Activated CD8-positive, alpha-beta memory T cell treated with anti-CD3 and anti-CD28 coated beads for 1 hour (primary cell): ENCODE measurements at places on chromosomes 7 and 10.

DNA sequence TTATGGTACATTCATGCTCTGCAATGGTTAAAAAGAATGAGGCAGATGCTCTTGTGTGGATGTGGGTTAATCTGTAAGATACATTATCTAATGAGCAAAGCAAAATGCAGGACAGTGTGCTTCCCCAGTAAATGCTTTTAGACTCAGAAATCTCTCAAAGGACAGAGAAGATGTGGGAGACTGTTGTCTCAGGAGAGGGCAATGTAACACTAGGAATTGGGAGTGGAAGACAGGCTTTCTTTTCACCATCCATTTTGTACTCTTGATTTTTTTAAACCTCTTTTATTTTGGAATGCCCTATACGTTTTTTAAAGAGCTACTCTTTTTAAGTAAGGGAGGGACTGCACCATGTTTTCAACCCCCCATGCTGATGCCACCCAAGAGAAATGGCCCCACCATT lies 77.5 kb upstream of the ADAM12 start:
- no peak for DNase-seq

- DNase-seq: no peak
Observed at GRCh38 chr7:128757203-128757602, 18.0 kb downstream of the CALU start.

GRCh38 chr7:43616977-43617376 lies 34.1 kb downstream of the STK17A start:
- DNase-seq: no peak

DNA sequence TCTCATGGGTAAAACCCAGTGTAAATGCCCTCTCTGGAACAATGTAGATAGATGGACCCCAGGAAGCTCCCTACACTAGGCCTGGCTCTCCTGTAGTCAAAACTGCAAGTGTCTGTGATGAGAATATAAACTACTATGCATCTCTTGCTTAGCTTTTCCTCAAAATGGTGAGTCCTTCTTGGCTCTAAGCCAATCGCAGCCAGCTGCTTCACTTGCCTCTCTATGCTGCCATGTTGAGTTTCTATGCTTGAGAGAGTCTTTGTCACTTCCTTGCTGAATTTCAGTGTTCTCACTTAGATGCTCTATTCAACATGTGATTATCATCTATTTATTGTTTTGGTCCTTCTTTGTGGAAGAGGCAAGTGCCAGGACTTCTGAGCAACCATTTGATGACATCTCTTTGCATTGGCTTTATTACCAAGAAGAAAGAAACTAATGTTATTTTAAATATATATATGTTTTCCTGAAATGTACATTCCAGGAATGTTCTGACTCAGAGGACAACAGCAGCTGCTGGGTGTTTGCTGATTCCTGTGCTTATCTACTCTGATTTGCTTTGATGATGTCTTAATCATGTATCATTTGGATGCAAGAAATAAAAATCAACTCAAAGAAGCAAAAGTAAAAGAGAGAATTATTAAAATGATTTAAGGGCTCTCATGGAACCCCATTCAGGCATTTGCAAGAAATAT lies 16.6 kb downstream of the TAS2R40 start:
- DNase-seq: no peak

DNA sequence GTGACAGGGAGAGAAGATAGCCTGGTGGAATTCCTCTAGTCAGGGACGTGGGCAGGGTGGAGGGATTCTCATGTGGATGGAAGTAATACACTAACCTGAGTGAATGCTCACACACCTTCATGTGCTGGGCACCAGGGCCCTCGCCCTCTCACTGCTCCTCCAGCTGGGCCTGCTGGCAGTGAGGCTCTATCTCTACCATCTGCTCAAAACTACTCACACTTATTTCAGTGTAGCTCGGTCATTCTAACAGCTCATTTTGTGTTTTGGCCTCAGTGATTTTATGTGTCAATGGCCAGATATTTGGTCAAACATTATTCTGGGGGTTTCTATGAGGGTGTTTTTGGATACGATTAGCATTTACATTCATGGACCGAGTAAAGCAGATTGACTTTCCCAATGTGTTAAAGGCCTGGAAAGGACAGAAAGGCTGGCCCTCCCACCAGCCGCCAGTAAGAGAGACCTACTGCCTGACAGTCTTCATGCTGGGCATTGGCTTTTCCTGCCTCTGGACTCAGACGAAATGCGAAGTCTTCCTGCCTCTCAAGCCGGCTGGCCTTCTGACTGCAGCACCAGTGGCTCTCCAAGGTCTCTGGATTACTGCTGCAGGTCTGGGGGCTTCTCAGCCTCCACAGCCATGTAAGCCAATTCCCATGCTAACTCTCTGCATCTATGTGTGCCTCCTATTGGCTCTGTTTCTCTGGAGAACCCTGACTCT lies 335.4 kb downstream of the CXCL12 start:
- no peak for DNase-seq

- no peak for DNase-seq
Observed at GRCh38 chr10:3526727-3527501, 258.1 kb downstream of the KLF6 start.

- DNase-seq: no peak
Observed at GRCh38 chr10:12444981-12445700, 95.8 kb downstream of the CAMK1D start.

- DNase-seq: no peak
Observed at GRCh38 chr7:142563470-142563869, 185.8 kb upstream of the PRSS1 start.

DNA sequence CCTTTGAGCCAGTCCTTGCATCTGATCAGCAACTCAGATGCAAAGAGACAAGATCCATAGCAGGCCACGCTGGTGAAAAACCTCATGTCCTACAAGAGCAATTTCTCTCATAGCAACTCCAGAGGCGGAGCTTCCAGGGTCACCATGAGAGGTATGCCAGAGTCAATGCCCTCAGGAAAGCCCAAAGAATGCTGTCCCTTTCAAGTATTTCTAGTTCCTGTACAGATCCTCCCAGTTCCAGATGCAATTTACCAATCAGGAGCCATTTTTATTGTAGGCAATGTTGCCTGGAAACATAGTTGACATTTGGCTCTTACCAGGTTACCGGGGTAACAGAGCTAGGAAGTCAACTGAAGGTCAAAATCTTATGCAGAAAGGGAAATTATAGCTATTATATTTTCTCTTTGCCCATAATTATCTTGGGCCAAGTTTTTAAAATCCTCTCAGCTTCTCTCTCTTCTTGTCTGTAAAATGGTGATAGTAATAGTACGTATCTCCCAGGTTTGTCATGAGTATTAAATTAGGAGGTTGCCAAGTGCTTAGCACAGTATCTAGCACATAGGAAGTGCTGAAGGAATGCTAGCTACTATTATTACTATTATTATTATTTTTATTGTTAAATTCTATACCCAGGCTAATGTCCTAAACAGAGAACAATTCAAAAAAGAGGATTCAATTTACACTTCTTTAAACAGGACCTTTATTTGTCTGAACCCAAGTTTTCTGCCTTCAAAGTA lies 46.3 kb upstream of the TM9SF3 start:
- no peak for DNase-seq

- no peak for DNase-seq
Observed at GRCh38 chr7:121901026-121901425, 28.1 kb downstream of the PTPRZ1 start.

DNA sequence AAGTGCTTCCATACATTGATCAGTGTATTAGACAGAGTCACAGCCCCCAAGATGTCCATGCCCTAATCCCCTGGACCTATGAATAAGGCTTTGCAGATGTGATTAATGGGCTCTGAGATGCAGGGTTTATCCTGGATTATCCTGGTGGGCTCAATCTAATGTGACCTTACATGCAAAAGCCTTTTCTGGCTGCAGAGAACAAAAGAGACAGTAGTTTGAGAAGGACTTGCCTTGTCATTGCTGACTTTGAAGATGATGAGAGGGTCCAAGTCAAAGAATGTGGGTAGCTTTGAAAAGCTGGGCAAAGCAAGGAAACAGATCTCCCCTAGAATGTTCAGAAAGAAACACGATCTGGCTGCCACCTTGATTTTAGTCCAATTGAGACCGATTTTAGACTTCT lies 238.7 kb downstream of the CCSER2 start:
- no peak for DNase-seq

DNA sequence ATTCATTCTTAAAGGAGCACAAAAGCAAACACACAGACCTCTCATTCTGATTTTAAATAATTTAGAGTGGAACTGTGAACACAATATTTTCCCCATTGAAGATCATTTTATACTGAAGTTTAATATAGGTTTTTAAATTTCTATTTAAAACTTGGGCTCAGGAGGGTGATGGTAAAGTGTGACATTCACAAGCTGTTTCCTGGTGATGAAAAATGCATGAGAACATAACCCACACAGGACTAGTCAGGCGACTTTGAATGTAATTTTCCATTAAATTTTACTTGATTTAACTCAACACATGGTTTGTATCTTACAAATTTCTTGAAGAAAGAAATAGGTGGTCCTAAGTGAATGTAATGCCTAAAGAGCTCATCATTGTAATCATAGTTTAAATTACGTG lies 143.6 kb downstream of the CDK14 start:
- DNase-seq: no peak

DNA sequence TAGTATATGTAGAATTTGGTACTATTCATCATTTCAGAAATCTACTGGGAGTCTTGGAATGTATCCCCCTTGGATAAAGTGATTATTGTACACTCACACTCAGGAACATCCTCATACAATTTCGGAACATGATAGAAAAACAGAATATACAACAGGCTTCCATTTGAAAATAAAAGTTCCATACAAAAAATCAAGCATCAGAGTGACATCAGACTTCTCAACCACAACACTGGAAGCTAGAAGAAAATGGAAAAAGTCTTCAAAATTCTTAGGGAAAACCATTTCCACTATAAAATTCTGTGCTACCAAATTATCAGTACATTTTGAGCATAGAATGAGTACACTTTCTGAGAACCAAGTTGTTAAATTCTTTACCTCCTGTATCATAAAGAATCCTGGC lies 8.8 kb downstream of the LYZL1 start:
- DNase-seq: no peak

DNA sequence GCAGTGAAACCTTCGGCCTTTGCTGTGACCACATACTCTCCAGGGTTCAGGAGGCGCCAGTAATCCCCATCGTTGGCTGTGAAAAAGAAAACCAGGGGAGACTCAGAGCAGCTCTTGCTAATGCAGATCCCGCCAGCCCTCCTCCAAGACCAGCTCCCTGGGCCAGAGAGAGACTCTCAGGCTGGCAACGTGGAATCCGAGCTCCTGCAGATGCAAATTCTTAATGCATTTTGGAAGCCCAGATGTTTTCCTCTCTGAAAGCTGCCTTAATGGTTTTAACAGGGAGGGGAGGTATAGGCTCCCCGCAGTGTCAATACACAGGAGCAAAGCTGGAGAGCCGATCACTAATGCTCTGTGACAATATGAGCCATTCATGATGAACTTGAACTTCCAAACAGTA lies 80.8 kb downstream of the GPR26 start:
- no peak for DNase-seq

DNA sequence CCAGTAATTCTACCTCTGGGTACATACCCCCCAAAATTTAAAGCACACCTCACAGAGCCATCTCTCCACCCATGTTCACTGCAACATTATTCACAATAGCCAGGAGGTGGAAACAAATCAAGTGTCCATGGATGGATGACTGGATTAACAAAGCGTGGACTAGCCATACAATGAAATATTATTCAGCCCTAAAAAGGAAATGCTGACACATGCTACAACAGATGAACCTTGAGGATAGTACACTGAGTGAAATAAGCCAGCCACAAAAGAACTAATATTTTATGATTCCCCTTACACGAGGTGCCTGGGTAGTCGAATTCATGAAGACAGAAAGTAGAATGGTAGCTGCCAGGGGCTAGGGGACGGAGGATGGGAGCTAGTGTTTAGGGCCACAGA lies 31.1 kb upstream of the PTPRN2 start:
- no peak for DNase-seq

GRCh38 chr7:137335814-137336213 lies 7.7 kb downstream of the PTN start:
- no peak for DNase-seq

GRCh38 chr10:76285012-76285411 lies 853.6 kb downstream of the LRMDA start:
- DNase-seq: no peak

DNA sequence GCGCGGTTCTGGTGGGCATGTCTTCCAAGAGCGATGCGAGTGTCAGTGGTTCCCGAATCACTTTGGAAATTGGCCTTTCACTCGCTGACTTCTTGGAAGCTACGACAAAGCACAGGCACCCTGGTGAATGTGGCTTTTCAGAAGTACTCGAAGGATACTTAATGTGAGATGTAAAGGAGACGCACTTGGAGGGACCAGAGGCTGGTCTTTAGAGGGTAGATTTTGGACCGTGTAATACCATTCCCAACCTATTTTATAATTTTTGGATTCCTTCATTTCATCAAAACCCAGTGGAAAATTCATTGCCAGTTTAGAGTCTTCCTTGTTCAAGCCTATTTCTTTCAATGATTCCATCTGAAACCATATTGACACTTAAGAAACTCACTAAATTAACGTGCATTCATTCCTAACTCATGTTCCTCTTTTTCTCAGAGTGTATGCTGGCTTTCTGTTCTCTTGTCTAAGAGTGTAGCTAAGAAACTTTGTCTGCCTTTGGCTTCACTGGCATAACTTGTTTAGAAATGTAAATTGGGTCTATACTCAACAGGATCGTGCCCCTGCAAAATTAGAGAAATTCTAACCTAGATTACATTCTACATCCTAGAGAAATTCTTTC lies 645 bp upstream of the COPG2 start:
- DNase-seq: no peak

DNA sequence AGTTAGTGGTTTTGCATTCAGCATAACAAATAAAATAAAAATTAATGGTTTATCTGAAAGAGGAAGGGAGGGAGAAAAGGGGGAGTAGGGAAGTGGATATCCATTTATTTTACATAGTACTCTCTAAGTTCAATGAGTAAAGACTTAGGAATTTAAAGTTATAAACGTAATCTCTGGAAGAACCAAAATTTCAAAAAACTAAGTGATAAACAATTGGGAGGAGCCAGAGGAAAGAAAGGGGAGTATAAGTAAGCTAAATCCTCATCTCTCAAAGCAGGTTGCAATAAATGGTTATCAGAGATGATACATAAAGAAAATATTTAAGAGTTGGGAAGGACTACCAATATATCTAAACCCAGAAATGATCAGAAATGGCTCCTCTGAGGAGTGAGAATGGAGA lies 46.4 kb downstream of the ANK3 start:
- no peak for DNase-seq

DNA sequence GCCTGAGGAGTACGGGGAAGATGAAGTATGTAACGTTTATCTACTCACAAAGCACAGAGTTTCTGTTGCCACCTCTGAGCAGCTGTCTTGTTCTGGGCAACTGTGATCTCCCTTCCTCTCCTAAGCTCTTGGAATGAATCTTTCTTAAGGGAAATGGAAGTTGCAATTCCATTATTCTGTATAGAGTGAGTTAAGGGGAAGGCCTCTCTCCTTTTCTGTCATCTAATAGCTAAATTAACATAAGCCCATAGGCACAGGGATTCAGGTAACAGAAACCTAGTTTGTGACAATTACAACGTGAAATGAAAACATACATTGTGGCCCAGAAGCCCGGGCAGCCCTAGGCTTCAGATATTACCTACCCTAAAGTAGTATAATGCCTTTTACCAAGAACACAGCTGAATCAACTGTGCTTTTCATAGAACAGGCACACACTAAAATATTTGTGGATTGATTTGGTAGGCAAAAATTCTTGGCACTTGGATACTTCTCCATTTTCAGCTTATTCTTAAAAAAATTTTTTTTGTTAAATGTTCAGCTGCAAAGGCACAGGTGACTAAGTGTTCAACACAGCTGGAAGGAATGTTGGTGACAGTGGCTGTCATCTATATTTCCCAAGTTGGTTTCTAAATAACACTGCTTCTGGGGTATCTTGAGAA lies 3.8 kb upstream of the PDCD4 start:
- DNase-seq: no peak

GRCh38 chr10:119404719-119405519 lies 137.6 kb downstream of the RGS10 start:
- no peak for DNase-seq
